ENCODE measurements at places on chromosomes 7 and 10. TPM values are rescaled to one million over a fixed set of nuclear protein-coding genes. Genes with fewer than 3 reads are reported as not detected.

GRCh38 chr10:80356563-80356988 is at the start of the genes DYDC1 and DYDC2:
DYDC1 (minus strand) TSS chr10:80356755; CDS start chr10:80352601, 4,154 bp downstream.
DYDC2 (plus strand) TSS chr10:80356781; CDS start chr10:80362444, 5,663 bp downstream.
- peak; percentile 32 for DNase-seq

- peak; percentile 36 for DNase-seq
These were observed 11.8 kb upstream of the TIAL1 start for GRCh38 chr10:119608316-119609155.

- DNase-seq = no peak
These were observed 89.7 kb upstream of the IKZF1 start for GRCh38 chr7:50214771-50215170.

The ASZ1 gene
- total RNA-seq = under 0.01 TPM

The ZYX gene
- 71.7 TPM for total RNA-seq
